ENCODE measurements at places on chromosomes 12 and 14.

DNA sequence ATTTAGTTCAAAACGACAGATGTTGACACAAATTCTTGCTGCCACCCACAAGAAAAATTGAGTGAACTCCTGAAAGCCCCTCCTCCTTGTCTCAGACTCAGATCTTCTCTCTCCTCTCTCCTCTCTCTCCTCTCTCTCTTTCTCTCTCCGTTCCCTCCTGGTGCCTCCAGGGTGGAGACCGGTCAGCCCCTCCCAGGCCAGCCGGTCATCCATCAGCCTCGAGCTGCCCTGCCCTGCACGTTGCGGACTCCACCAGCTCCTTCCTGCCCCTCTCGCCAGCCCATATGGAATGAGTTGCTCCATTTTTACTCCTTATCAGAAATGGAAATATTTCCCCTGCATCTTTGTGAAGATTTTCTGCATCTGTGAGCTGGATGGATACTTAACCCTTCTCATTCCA, 103.8 kb downstream of the TBX5 start:
- no peak for DNase-seq

- no peak for DNase-seq
These were observed 24.1 kb upstream of the PELI2 start for GRCh38 chr14:56094076-56094475.

DNA sequence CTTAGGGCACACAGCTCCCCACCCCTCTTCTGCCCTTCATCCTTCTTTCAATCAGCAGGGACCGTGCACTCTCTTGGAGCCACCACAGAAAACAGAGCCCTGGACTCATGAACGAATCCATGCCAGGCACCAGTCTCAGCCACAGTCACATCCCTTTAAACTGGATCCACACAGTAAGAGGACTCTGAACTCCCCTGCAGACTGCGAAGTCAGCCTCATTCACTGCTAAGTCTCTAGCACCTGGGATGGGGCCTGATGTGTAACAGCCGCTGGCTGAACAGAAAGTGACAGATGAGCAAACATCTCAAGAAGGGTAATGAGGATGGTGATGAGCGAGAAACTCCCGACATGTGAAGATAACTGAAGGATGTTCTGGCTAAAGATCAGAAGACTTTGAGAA, 45.8 kb upstream of the IQSEC3 start:
- no peak for DNase-seq

GRCh38 chr12:103399986-103400385, 95.8 kb downstream of the C12orf42 start:
- no peak for DNase-seq

DNA sequence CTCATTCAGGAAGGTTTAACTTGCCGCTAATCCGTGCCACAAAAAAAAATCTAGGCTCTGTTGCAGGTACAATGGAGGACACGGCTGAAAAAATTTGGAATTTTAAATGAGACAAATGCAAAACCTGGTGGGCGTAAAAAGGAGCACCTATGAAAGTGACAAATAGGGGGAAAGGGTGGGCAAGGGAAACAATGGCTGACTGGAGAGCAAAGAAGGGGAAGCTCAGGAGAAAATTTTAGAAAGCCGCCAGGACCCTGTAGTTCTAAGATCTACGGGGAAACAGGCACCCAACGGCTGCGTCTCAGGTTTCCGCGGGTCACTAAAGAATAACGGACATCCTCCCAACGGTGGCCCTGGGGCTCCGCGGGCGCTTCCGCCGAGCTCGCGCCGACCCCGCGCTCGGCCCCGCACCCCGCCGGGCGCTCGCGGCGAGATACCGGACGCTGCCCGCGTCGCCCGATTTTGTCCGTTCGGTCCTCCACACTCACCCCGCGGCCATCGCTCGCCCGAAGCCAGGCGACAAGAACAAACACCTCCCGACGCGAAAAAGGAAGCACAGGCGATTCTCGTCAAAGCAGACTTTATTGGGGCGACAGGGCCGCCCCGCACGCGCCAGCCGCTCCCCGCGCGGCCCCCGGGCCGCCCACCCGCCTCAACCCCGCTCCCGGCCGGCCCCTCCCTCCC, 1.1 kb upstream of the YY1 start:
- no peak for DNase-seq

- no peak for DNase-seq
These were observed 4.1 kb upstream of the STAB2 start for GRCh38 chr12:103583008-103583407.

DNA sequence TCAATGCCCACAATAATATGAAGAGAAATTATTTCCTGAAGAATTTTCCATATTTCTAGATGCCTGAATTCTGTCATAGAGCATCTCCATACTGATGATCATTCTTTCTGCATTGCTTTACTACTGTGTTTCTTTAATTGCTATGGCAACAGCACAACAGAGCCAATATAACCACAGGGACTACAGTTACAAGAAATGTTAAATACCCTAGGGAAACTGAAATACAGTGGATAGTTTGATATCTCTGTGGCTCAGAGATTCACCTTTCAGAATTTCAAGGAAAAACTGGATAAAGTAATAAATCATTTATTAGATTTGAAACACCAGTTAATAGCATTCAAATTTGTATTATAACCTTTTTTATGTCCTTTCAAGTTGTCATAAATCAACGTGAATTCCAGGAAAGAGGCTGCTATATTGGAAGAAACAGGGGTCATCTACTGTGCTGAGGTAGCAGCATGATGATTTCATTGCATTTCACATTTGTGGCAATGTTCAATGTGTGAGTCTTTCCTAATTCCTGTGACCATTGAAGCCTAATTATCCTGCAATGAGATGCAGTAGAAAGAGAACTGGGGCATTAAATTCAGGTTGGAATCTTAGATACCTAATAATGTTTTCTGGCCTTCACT, 267.1 kb downstream of the LRFN5 start:
- DNase-seq, result no peak

GRCh38 chr12:125988545-125988944, 923.3 kb downstream of the AACS start:
- no peak for DNase-seq

GRCh38 chr14:34345718-34346465, 116.1 kb downstream of the SPTSSA start:
- DNase-seq, result no peak

GRCh38 chr12:131455581-131456110, 255.2 kb upstream of the SFSWAP start:
- DNase-seq, result no peak

DNA sequence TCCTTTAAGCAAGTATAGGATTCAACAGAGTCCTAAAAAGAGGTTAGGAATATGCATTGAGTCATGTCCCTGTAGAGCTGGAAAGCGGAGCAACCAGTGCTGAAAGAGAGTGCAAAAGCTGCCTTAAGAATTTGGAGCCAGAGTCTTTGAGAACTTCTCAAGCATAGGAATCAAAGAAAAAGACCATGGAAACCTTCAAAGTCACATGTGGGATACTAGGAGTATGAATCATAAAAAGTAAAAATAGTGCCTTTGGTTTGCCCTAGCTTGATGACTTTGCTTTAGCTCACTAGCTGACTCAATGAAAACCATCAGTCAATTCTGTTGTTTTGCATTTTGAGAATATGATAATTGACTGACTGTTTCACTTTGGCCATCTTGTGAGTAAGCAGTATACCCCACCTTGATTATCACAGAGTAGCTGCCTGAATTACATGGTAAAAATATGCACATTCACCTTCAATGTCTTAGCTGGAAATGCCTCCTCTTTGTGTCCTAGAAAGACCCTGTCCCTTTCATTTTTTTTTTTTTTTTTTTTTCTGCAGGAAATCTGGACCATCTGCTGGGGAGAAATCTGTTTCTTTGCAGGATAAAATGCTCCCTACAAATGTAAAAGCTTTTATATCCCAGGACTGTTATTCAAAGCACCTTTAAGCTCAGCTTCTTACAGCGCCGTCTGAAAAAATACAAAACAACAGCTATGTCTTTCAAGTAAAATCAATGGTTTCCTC, 248.6 kb upstream of the KRR1 start:
- DNase-seq, result no peak

DNA sequence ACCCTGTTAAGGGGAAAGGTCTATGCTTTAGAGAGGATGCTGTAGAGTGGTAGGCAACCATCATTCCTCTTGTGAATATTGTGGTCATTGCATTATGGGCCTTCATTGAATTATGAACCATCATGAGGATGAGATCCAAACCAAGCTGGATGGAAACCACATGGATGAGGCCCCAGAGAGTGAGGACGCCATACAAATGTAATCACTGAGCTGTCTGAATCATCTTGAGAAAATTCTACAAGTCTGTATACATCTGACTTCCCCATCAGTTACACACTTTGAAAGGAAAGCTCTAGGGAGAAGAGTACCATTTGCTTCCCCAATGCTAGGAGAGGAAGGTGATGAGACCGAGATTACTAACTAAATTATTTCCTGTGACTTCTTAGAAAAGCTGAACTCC, 172.9 kb downstream of the CACNA1C start:
- no peak for DNase-seq
